ENCODE measurements at places on chromosomes 5 and 9. TPM values are rescaled to one million over a fixed set of nuclear protein-coding genes. Genes with fewer than 3 reads are reported as not detected.

GRCh38 chr5:147668385-147668784 lies 114.1 kb downstream of the JAKMIP2 start:
- no peaks in the 10 kb centered on the region for H3K4me1 ChIP-seq
- H3K36me3 ChIP-seq = no peaks in the 10 kb centered on the region
- DNase-seq = no peak
- no peak overlapping the region for H3K4me3 ChIP-seq
- H3K27ac ChIP-seq = no peak overlapping the region

- no peak overlapping the region for H3K27ac ChIP-seq
- peaks cover 2% of the 10 kb centered on the region for H3K36me3 ChIP-seq
- H3K4me1 ChIP-seq = no peaks in the 10 kb centered on the region
- no peak for DNase-seq
- H3K27me3 ChIP-seq = no peaks in the 10 kb centered on the region
These were observed 46.5 kb downstream of the TARS1 start for GRCh38 chr5:33487236-33487635.

- H3K27ac ChIP-seq = no peak overlapping the region
- peaks cover 23% of the 10 kb centered on the region for H3K4me1 ChIP-seq
- no peaks in the 10 kb centered on the region for H3K36me3 ChIP-seq
- no peaks in the 10 kb centered on the region for H3K27me3 ChIP-seq
- H3K4me3 ChIP-seq = no peak overlapping the region
These were observed 2.3 kb upstream of the SPATA6L start for GRCh38 chr9:4668604-4669003.

DNA sequence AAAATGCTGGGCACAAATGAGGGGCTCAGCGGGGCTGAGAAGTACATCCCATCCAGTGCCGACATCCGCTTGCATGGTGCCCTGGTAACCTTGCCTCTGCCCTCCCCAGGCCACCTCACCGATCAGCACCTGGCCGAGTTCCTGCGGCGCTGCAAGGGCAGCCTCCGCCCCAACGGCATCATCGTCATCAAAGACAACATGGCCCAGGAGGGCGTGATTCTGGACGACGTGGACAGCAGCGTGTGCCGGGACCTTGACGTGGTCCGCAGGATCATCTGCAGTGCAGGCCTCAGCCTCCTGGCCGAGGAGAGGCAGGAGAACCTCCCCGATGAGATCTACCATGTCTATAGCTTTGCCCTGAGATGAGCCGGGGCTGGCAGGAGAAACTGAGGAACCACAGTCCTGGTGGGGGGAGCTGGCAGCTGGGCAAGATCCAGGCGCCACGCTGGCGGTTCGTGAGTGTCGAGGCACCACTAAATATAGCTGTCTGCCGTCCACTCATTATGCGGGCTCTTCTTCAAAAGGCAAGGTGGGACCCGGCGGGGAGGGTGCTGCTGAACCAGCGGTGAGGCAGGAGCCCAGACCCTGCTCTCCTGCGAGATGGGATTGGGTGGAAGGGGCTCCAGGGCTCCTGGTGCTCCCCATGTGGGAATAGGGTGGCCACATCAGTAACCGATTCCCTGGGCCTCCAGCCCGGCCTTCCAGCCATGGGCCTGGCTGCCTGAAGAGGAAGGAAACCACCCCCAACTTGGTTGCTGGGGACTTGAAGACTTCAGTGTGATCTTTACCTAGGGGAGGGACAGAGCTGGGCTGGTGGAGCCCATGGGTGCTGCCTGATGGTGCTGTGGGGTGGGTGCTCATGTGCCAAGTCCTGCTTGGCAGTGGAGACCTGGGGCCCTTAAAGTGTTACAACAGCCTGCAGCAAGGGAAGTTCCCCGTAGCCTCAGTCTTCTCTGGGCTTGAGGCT lies 6.6 kb downstream of the ASB6 start:
- DNase-seq = no peak
- H3K4me1 ChIP-seq = peaks cover 30% of the 10 kb centered on the region
- H3K27ac ChIP-seq = no peak overlapping the region
- H3K4me3 ChIP-seq = no peak overlapping the region
- no peaks in the 10 kb centered on the region for H3K27me3 ChIP-seq

DNA sequence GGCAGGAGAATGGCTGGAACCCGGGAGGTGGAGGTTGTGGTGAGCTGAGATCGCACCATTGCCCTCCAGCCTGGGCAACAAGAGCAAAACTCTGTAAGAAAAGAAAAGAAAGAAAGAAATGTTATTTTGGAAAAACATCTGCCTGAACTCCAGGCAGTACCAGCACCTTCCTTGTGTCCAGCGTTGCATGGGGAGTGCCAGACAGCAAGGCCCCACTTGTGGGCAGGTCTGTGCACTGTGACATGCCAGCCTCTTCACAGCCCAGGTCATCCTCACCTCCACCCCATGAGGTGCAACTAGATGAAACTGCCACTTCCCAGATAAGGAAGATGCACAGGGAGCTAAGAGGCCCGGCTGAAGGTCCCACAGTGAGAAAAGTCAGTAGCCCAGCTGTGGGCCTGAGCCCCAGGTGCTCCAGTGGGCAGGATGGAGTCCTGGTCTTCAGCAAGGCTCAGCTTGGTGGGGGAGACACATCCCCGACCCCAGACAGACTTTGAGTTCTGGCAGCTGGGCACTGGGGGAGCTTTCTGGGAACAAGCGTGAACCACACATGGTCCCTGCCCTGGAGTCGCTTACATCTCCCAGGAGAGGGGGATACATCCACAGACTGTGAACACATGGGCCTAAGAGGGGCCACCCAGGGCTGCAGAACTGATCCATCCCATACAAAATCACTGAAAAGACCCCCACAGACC lies 146.9 kb upstream of the IER5L start:
- H3K4me3 ChIP-seq = no peak overlapping the region
- H3K27me3 ChIP-seq = no peaks in the 10 kb centered on the region
- H3K27ac ChIP-seq = no peak overlapping the region
- H3K4me1 ChIP-seq = peaks cover 24% of the 10 kb centered on the region

IFNA13 gene
- polyA plus RNA-seq = not detected

- DNase-seq = no peak
- no peaks in the 10 kb centered on the region for H3K36me3 ChIP-seq
- H3K27me3 ChIP-seq = no peaks in the 10 kb centered on the region
These were observed 42.0 kb downstream of the PBX3 start for GRCh38 chr9:125789196-125789595.

GRCh38 chr9:78294290-78295176 lies 2.4 kb upstream of the PSAT1 start:
- H3K4me3 ChIP-seq = no peak overlapping the region
- DNase-seq = no peak
- no peak overlapping the region for H3K27ac ChIP-seq

- no peak overlapping the region for H3K4me3 ChIP-seq
- H3K27me3 ChIP-seq = peaks cover 5% of the 10 kb centered on the region
- no peak overlapping the region for H3K27ac ChIP-seq
- H3K36me3 ChIP-seq = no peaks in the 10 kb centered on the region
These were observed 125.3 kb downstream of the EGFLAM start for GRCh38 chr5:38383701-38384100.

DNA sequence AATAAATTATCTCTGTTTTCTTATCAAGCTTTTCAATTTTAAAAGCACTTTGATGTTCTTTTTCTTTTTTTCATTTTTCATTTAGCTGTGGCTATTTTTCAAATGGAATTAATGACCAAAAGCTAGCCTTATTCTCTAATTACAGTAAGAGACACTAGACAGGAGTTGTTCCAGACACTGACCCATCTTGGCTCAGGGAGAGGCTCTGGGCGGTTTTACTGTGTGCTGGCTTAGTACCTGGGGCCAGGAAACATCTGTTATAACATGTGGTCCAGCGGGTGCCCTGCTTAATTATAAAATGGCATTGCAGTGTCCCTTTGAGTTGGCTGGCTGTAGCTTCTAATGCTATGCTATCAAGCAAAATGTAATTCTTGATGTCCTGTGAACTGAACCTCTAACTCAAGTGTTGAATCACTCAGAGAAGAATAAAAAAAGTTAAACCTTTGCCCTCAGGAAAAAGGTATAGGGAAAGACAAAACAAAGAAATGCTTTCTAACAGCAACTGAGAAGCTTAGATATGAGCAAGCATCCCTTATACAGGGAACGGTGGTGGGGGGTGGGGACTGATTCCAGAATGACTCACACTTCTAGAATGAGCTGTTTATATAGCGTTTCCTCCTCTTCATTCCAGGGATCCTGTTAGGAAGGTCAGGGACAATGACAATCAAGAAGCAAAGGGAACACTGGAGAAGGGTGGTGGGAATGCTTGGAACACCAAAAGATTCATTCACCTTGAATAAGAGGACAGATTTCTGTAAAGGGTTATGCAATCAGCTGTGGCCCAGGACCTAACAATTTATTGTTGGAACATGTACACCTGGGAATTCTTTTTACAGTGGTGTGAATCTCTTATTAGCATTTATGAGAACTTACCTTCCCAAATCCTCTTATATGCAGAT lies 58.7 kb upstream of the NFIB start:
- no peak overlapping the region for H3K4me3 ChIP-seq
- no peak for DNase-seq
- H3K27ac ChIP-seq = peak overlapping the region; percentile 36

- H3K4me3 ChIP-seq = no peak overlapping the region
- H3K4me1 ChIP-seq = no peaks in the 10 kb centered on the region
- no peak overlapping the region for H3K27ac ChIP-seq
- no peaks in the 10 kb centered on the region for H3K27me3 ChIP-seq
- no peaks in the 10 kb centered on the region for H3K36me3 ChIP-seq
These were observed 839.3 kb upstream of the WWC1 start for GRCh38 chr5:167452136-167452535.

- no peak for DNase-seq
- H3K27ac ChIP-seq = no peak overlapping the region
- H3K36me3 ChIP-seq = no peaks in the 10 kb centered on the region
- H3K4me3 ChIP-seq = no peak overlapping the region
These were observed 10.8 kb upstream of the CPLX2 start for GRCh38 chr5:175860531-175861045.

PDE6A gene
- 0.05 TPM for polyA plus RNA-seq

DNA sequence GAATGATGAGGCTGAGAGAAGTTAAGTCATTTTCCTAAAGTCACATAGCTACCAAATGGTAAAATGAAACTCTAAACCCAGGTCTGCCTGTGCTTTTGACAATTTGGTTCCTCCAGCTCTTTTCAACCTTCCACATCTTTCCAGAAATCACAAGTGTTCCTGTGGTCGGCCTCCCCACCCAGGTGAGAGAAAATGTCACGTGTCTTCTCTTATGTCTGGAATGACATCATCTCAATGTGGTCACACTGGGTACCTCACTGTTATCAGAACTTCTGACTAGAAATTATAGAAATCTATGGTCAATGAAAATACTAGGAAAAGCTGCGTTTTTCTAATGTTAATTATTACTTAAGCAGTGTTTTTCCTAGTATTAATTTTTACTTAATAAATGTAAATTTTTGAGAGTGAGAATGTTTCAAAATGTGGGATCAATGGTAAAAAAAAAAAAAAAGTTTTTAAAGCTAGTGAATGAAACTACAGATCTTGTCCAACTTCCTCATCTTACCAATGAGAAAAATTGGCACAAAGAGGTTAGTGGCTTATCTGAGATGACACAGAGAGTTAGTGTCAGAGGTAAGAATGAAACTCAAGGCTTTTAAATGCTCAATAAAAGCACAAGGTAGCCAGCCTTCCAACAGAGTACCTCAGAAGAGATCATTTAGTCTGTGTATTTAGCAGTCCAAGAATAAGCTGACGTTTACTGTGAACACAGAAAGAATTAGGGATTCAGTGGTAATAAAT lies 228.7 kb upstream of the NR4A3 start:
- H3K4me1 ChIP-seq = no peaks in the 10 kb centered on the region
- DNase-seq = no peak
- H3K36me3 ChIP-seq = no peaks in the 10 kb centered on the region
- H3K4me3 ChIP-seq = no peak overlapping the region
- H3K27me3 ChIP-seq = no peaks in the 10 kb centered on the region
- H3K27ac ChIP-seq = no peak overlapping the region

DNA sequence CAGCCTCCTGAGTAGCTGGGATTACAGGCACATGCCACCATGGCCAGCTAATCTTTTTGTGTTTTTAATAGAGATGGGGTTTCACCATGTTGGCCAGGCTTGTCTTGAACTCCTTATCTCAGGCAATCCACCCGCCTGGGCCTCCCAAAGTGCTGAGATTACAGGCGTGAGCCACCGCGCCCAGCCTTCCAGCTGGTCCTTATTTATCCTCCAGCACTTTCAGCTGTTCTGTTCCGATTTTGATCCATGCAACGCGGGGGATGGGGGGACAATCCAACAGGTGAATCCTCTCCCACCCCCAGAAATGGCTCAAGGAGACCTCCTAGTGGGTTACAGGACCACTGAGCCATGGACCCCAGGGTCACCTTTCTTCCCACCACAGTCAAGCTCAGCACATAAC lies 14.7 kb upstream of the CDKN2AIPNL start:
- H3K4me3 ChIP-seq = no peak overlapping the region
- DNase-seq = no peak
- no peak overlapping the region for H3K27ac ChIP-seq
- no peaks in the 10 kb centered on the region for H3K27me3 ChIP-seq
- H3K36me3 ChIP-seq = no peaks in the 10 kb centered on the region
- peaks cover 6% of the 10 kb centered on the region for H3K4me1 ChIP-seq

PCDHA5 gene
- not detected for polyA plus RNA-seq

CDH12 gene
- not detected for polyA plus RNA-seq

- no peaks in the 10 kb centered on the region for H3K27me3 ChIP-seq
- no peak overlapping the region for H3K4me3 ChIP-seq
- no peak overlapping the region for H3K27ac ChIP-seq
- DNase-seq = no peak
- H3K36me3 ChIP-seq = no peaks in the 10 kb centered on the region
These were observed 242.6 kb upstream of the PAPPA start for GRCh38 chr9:115910959-115911358.

GRCh38 chr9:17063535-17064135 lies 71.2 kb upstream of the CNTLN start:
- H3K27me3 ChIP-seq = no peaks in the 10 kb centered on the region
- H3K4me3 ChIP-seq = no peak overlapping the region
- DNase-seq = no peak

GRCh38 chr9:2047916-2048315 lies 32.8 kb downstream of the SMARCA2 start:
- H3K27me3 ChIP-seq = no peaks in the 10 kb centered on the region
- H3K4me3 ChIP-seq = no peak overlapping the region
- H3K27ac ChIP-seq = no peak overlapping the region
- DNase-seq = no peak

OLFM1 gene
- polyA plus RNA-seq = 0.25 TPM

- H3K27me3 ChIP-seq = no peaks in the 10 kb centered on the region
- H3K4me1 ChIP-seq = no peaks in the 10 kb centered on the region
- DNase-seq = no peak
- no peaks in the 10 kb centered on the region for H3K36me3 ChIP-seq
These were observed 101.5 kb downstream of the PLCXD3 start for GRCh38 chr5:41408676-41409443.

- H3K4me3 ChIP-seq = no peak overlapping the region
- H3K27ac ChIP-seq = peak overlapping the region; percentile 18
- DNase-seq = no peak
- H3K36me3 ChIP-seq = no peaks in the 10 kb centered on the region
These were observed 4.4 kb upstream of the GLIPR2 start for GRCh38 chr9:36132086-36132485.

IL13 gene
- polyA plus RNA-seq = not detected

ZDHHC11B gene
- not detected for polyA plus RNA-seq

DNA sequence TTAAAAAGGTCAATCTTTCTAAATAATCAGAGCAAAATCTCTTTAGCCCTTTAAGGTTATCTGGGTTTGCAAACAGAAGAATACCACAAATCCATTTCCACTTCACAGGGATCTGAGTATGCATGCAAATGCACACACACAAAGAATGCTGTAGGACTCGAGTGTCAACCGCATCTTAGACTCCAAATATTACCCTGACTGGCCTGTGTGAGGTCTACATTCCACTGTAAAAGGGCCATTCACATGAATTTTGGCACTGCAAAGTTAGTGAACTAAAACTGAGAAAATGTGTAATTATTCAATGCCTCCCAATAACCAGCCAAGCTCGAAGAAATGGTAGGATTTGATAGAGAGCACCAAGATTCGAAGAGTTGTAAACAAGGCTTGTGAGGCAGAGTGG lies 199.9 kb downstream of the AGTPBP1 start:
- no peaks in the 10 kb centered on the region for H3K27me3 ChIP-seq
- no peak overlapping the region for H3K4me3 ChIP-seq
- no peak for DNase-seq
- H3K27ac ChIP-seq = no peak overlapping the region
- H3K36me3 ChIP-seq = no peaks in the 10 kb centered on the region

Data from keratinocyte (primary cell).